ENCODE measurements at places on chromosomes 5 and 9. TPM values are rescaled to one million over a fixed set of nuclear protein-coding genes. Genes with fewer than 3 reads are reported as not detected.

PCDHA3 gene
- total RNA-seq, result 0.13 TPM

PCDHB5 gene
- 0.51 TPM for total RNA-seq

CCDC192 gene
- total RNA-seq, result not detected

GADD45G gene
- under 0.01 TPM for total RNA-seq

SLC27A6 gene
- total RNA-seq, result not detected

C5orf52 gene
- total RNA-seq, result not detected

QRFP gene
- not detected for total RNA-seq

IL11RA gene
- total RNA-seq, result 4.9 TPM

ARHGEF37 gene
- 20.6 TPM for total RNA-seq

PHYHD1 gene
- total RNA-seq, result 0.26 TPM

ARSI gene
- not detected for total RNA-seq

SUSD3 gene
- total RNA-seq, result not detected

TEX48 gene
- total RNA-seq, result not detected

CYSRT1 gene
- total RNA-seq, result 0.13 TPM

SLC35A4 gene
- total RNA-seq, result 27.9 TPM

SLC36A2 gene
- total RNA-seq, result not detected

ANKRD20A1 gene
- total RNA-seq, result 1.2 TPM

PCDHGB3 gene
- total RNA-seq, result 3.8 TPM

RGS14 gene
- total RNA-seq, result 3.7 TPM

UHRF2 gene
- total RNA-seq, result 59.8 TPM

FBP2 gene
- not detected for total RNA-seq

MYMK gene
- not detected for total RNA-seq

ARL14EPL gene
- total RNA-seq, result under 0.01 TPM

SOX30 gene
- total RNA-seq, result not detected

LMX1B gene
- total RNA-seq, result under 0.01 TPM

SH3RF2 gene
- total RNA-seq, result not detected

ZNF879 gene
- 2.6 TPM for total RNA-seq

ZDHHC11 gene
- 0.26 TPM for total RNA-seq

SLC31A2 gene
- 10.1 TPM for total RNA-seq

PGM5 gene
- total RNA-seq, result 48.9 TPM

PAEP gene
- total RNA-seq, result not detected

SETX gene
- 76.0 TPM for total RNA-seq

ALDOB gene
- 0.13 TPM for total RNA-seq

LPAR1 gene
- total RNA-seq, result 0.13 TPM

Data from dermis microvascular lymphatic vessel endothelial cell (primary cell).